ENCODE measurements at places on chromosomes 2 and 18.

- no peak for DNase-seq
These were observed 224.6 kb downstream of the CELF4 start for GRCh38 chr18:37341016-37341415.

DNA sequence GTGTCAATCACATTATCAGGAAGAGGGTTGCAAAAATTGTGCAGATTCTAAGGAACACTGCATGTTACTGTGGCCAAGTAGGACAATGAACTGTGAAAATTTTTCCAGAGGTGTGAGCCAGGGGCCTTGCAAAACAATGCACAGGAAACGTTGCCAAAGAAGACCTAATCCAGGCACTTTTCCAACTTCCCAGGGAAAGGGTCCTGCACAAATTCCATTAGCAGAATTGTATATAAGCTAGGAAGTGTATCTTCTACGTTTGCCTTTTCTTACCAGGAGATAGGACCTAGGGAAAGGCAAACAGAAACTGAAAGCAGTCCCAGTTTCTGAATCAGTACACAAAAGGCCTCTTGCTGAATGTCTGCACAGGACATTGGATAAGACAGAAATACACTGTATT is 1888.3 kb upstream of the CELF4 start:
- DNase-seq = no peak

- DNase-seq = no peak
These were observed 28.2 kb downstream of the SFXN5 start for GRCh38 chr2:73043276-73043675.

GRCh38 chr2:50438259-50438658 is 593.7 kb downstream of the NRXN1 start:
- no peak for DNase-seq

GRCh38 chr2:190537765-190538164 is 3.2 kb upstream of the NEMP2 start:
- no peak for DNase-seq

- DNase-seq = no peak
These were observed 614.0 kb upstream of the CRIM1 start for GRCh38 chr2:35741556-35741955.

DNA sequence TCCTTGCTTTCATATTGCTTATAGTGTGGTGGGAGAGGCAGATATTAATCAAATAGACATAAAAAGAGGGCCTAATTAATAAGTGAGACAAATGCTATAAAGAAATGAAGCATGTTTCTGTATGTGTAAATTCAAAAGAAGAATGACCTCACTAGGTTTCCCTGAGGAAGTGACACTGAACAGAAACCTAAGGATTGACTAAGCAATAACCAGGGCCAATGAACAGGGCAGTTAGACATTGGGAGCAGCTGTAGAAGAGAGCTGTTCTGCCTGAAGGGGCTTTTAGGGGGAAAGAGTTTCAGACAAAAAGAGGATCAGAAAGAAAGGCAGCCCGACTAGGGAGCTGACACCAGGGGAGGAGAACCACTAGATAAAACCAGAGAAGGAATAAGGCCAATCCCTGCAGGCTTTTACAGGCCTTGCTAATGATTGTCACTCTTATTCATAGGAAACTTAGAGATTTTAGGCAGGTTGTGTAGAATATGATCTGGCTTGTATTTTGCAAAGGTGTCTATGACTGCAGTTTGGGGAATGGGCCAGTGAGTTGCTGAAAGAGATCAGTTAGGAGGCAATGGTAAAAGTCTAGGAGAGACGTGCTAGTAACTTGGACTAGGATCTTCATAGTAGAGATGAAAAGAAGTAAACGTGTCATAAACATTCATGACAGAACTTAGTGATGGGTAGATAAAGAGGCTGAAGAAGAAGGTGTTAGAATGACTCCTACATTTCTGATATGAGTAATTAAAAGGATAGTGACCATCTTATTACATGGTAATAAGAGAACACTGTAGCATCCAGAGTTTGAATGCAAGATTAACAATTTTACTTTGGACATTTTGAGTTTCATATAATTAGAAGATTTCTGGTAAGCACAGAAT is 26.8 kb upstream of the NABP1 start:
- DNase-seq = no peak

DNA sequence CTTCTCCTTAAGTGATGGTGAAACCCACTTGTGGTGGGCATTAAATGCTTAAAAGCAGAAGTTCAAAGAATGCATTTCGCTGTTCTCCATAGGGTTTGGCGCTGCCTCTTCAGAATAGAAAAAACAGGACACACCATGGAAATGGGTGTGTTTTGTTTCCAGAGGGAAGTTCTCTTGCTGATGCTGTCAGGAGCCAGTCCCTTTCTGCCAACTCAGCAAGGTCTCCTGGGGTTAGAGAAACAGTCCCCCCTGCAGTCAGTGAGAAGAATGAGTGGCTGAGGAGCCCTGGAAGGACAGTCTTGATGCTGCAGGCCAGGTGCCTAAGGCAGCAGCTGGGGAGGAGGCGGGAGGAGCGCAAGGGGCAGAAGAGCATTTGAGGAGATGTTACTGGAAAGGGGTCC is 37.8 kb upstream of the ASAP2 start:
- DNase-seq = peak; percentile 33

DNA sequence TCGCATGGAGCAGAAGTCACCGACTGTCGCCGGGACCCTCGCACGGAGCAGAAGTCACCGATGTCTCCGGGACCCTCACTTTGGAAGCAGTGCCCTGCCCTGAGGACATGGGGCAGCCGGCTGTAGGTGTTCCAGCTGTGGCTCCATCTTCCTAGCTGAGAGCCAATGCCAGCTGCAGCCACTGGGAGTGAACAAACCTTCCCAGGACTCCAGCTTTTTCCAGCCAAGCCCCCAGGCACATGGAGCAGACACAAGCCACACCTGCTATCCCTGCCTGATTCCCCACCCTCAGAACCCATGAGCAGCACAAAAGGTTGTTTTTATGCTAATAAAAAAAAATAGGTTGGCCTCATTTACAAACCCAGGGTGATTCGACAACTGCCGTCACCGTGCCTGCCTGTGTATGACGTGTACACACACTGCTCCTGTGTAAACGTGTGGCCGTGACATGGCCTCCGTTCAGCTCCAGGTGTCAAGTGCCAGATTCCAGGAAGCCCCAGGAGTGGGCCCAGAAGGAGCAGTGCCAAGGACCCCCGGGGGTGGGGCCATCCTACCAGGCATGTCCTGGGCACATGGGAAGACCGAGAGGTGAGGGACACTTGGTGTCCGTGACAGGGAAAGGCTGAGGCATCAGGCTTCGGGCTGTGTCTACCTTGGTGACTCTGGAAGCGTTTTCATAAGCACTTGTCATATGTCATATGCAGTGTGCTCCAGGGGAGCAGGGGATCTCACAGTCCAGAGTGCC is 91.5 kb downstream of the EIPR1 start:
- DNase-seq = no peak

- DNase-seq = no peak
These were observed 25.2 kb upstream of the CDH20 start for GRCh38 chr18:61308004-61308403.

DNA sequence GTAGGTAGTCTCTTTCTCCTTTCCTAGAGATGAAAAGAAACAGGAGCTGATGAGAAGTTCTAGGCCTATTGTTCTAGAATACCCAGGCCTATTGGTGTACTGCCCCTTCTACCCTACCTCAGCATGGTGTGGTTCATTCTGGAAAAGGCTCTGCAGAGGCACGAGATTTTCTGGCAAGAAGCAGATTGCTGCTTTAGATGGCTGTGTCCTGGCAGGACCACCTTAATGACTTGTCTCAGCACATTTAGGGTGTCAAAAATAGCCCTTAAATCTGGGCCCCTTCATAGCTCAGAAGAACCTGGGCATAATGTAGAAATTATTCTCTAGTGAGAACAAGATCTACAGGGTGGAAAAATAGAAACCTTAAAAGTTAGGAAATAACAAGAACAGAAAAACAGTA is 87.9 kb downstream of the BCL2L11 start:
- DNase-seq = no peak

GRCh38 chr2:216478151-216478550 is 20.5 kb upstream of the RPL37A start:
- no peak for DNase-seq

- DNase-seq = no peak
These were observed 12.0 kb downstream of the RUFY4 start for GRCh38 chr2:218081063-218081462.

DNA sequence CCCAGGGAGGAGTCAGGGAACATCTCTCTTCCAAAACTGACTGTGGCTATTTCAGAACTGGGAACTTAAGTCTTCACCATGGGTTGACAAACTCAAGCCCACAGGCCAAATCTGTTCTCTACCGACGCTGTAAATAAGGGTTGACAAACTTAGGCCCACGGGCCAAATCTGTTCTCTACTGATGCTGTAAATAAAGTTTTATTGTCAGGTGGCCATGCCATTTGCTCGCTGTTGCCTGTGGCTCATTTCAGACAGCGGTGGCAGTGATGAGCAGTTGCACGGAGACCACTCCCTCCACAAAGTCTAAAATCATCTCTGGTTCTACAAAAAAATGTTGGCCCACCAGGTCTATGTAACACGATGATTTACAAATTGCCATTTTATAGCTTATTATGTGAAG is 160.9 kb downstream of the MYT1L start:
- no peak for DNase-seq

DNA sequence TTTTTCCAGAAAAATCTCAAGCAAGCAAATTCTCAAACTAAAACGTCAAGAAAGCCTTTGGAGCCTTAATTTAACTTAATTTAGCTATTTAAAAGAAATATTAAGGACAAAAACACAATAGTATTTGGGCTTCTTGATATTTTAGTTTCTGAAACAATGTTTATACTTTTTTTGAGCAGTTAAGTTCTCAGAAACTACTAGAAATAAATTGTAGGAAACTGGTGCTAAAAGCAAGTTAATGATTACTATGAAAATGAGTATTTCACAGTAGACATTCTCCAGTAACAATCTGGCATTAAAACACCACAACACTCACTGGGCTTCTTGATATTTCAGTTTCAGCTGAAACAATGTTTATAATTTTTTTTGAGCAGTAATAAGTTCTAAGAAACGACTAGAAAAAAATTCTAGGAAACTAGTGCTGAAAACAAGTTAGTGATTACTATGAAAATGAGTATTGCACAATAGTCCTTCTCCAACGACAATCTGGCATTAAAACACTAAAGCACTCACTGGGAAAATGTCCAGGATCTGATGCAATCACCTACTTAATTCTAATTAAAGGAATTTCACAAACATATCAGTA is 45.1 kb downstream of the TRAK2 start:
- no peak for DNase-seq

DNA sequence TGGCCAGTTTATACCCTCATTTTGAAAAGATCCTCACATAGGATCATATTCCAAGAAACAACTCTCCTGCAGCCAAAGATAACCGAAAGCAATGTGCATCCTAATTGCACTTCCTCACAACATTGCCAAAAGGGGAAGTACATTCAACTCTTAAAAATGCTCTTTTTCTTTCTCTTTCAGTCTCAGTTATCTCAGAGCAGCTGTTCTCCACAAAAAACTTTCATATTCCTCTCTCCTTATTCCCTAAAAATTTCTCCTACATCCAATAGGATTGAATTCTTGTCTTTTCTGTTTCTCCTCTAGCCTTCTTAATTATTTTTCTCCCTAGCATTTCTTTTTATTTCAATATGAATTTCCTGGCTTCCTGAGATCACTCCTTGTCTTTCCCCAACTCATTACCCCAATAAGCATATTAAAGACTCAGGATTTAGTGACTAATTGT is 7.4 kb upstream of the VRK2 start:
- DNase-seq = no peak

- DNase-seq = no peak
These were observed 40.5 kb upstream of the AP1S3 start for GRCh38 chr2:223877721-223878410.

GRCh38 chr18:39870591-39870990 is 2084.4 kb upstream of the PIK3C3 start:
- DNase-seq = no peak

GRCh38 chr18:59918997-59919396 is 19.2 kb downstream of the PMAIP1 start:
- DNase-seq = no peak

GRCh38 chr18:6022074-6022444 is 126.7 kb upstream of the TMEM200C start:
- DNase-seq = no peak

DNA sequence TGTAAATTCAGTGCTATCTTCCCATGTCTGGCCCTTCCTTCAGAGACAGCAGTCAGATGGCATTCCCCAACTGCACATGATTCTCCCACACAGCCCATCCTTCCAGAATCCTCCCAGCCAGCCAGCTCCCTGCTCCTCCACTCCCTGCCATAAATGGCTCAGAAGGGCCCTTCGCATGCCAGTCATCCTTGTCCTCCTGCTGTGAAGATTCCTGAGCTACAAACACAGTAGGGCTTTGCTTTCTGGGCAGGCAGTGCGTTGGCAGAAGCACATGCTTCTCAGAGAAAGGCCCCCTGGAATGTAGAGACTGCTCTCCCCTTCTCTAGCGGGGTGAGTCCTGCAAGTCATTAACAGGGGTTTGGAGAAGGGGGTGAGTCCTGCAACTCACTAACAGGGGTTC is 71.9 kb downstream of the TEX51 start:
- peak; percentile 61 for DNase-seq

- DNase-seq = no peak
These were observed 201.1 kb downstream of the AGAP1 start for GRCh38 chr2:235694721-235695601.

GRCh38 chr18:22175346-22175745 is 6.0 kb downstream of the GATA6 start:
- no peak for DNase-seq

GRCh38 chr2:78355967-78356366 is 669.5 kb upstream of the REG3G start:
- no peak for DNase-seq

DNA sequence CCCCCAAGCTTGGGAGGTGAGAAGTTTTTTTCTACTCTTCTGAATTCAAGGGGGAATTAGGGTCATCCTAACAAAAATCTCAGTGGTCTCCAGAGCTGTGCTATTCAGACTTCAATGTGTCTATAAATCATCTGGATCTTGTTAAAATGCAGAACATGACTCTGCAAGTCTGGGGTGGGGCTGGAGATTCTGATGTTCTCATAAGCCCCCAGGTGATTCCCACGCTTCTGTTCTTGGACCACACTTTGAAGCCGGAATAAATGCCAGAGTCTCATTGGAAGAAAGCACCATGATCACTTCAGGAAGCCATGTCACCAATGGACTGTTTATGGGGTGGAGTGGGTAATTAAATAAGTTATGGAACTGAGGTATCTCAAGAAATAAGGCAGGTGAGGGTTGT is 22.2 kb upstream of the SLC16A14 start:
- no peak for DNase-seq

- no peak for DNase-seq
These were observed 42.7 kb upstream of the POLE4 start for GRCh38 chr2:74915743-74916142.

- DNase-seq = no peak
These were observed 204.5 kb downstream of the ZFP36L2 start for GRCh38 chr2:43021791-43022509.

DNA sequence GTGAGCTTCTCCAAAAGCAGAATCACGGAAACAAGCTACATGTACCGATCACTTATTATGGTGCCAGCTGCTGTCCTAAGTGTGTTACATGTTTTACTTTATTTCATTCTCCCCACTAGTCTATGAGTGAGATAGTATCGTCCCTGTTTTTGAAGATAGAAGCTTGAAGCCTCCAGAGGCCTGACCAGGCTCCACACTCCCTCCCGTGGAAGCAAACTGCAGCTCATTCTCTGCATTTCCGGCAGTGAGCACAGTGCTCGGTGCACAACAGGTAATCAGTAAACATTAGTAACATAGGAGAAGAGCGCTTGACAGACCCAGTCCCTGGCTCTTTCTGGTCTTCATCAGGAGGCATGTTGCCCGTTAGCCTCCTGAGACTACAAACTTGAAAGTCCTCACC is 72.9 kb downstream of the ZBTB7C start:
- no peak for DNase-seq

All from NT2/D1 (cell line).